AG10803 (cell line): ENCODE measurements at places on chromosomes 13 and 19.
A peak's percentile ranks its signal among the peaks of the same experiment; 100 is the strongest.

DNA sequence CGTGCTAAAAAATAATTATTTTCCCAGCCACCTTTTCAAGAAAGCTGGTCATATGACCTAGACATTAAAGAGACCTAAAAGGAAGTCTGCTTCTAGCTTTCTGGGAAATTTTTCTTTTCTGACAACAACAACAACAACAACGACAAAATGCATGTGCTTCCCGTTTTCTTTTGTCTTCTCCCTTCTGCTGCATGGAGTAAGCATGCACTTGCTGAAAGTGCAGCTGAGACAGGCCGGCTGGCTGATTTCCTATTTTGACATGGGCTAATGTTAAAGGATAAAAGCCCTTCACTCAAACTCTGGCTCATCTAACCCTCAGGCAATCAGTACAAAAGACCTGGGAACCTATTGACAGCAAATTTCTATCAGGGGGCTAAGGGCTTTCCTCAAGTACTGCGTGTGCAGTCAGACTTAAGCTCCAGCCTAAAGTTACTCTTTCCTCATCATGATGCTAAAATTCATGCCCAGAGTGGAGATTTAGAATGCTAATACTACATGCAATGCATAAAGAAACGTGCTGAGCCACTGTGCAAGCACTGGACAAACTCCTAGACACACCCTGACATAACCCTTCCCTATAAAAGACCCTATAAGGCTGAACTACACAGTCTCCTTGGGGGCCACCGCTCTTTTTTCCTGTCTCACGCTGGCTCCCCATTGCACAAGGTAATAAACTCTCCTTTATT, 811.1 kb downstream of the UQCRFS1 start:
- DNase-seq = no peak

DNA sequence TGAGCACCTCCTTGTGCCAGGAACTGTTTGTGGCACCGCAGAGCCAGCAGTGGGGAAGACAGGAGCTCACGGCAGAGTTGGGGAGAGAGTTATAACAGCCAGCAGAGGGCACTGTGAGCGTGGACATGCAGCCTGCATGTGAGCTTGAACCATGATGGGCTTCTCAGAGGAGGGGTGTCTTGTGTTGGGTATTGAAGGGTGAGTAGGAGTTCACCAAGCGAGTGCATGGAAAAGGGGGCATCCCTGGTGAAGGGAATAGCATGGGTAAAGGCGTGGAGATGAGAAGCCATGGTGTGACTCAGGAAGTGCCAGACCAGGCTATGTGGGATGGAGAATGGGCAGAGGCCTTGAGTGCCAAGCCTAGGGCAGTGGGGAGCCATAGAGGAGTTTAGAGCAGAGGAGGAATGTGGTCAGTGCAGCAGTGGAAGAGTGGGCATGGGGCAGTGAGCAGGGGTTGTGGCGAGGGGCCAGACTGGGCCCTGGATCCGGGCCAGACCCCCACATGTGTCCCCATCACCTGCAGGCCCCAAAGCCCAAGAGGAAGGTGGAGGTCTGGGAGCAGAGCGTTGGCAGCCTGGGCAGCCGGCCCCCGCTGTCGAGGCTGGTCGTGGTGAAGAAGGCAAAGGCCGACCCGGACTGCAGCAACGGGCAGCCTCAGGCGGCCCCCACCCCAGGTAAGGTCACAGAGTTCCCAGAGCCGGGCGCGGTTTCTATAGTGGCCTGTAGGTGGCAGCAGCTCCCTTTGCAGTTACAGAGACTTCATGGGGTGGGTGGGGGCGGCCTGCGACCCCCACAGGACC, 11.8 kb upstream of the SHD start:
- peak; percentile 21 for DNase-seq

DNA sequence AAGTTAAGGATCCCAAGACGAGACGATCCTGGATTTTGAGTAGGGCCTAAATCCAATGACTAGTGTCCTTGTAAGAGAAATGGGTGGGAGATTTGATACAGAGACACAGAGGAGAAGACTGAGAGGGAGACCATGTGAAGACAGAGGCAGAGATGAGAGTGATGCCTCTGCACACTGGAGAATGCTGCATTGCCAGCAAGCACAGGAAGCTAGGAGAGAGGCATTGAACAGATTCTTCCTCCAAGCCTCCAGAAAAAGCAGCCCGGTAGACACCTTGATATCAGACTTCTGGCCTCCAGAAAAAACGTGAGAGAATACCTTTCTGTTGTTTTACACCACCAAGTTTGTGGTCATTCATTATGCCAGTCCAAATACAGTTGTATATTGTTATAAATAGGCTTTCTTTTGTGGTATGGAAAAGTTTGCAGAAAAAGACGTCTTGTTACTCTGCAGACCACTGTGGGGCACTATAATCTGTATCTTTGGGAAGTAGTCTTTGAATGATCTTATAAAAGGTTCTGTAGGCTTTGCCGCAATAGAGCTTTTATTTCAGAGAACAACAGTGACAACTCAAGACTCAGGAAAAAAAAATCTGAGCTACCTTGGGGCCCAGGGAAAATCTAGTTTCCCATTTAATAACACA, 17.9 kb upstream of the RFC3 start:
- peak; percentile 53 for DNase-seq

GRCh38 chr19:30523791-30524190, 151.6 kb downstream of the ZNF536 start:
- DNase-seq = no peak

DNA sequence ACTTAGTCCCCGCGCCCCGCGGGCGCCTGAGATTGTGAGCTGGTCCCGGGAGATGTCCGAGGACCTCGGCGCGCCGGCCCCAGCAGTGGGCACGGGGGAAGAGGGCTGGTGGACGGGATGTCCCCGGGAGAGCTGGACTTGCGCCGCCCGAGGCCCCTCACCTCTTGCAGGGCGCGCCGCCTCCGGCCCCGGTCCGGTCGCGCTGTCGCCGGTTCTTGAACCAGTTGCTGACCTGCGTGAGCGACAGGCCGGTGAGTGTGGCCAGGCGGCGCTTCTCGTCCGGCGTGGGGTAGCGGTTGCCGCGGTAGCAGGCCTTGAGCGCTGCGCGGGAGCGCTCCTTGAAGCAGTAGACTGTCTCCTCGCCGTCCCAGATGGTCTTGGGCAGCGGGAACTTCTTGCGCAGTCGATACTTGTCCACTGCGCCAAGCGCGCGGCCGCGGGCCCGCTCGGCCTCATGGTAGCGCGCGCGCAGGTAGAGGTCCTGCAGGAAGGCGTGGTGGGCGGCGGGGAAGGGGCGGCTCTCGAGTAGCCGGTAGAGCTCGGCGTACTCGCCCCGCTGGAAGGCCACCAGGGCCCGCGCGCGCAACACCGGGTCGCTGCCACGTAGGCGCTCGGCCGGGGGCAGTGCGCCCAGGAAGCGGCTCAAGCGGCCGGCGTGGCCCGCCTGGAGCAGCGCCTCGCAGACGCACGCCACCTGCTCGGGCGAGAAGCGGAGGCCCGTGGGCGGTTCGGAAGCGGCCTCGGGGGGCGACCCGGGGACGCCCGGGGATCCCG, 984 bp downstream of the SIX5 start:
- peak; percentile 73 for DNase-seq

DNA sequence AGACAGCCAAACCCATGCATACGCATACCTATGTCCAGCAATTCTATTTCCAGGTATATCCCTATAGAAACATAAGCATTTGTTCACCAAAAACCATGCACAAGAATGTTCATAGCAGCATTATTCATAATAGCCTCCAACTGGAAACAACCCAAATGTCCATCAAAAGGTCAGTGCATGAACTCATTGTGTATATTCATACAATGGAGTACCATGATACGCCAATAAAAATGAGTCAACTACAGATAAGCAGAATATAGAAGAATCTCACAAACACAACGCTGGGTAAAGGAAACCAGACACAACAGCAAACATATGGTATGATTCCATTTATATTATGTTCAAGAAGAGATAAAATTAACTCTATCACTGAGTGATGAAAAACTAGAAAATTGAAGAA, 23.8 kb downstream of the DEDD2 start:
- no peak for DNase-seq

- no peak for DNase-seq
These were observed 417.8 kb upstream of the DACH1 start for GRCh38 chr13:72284791-72285190.

DNA sequence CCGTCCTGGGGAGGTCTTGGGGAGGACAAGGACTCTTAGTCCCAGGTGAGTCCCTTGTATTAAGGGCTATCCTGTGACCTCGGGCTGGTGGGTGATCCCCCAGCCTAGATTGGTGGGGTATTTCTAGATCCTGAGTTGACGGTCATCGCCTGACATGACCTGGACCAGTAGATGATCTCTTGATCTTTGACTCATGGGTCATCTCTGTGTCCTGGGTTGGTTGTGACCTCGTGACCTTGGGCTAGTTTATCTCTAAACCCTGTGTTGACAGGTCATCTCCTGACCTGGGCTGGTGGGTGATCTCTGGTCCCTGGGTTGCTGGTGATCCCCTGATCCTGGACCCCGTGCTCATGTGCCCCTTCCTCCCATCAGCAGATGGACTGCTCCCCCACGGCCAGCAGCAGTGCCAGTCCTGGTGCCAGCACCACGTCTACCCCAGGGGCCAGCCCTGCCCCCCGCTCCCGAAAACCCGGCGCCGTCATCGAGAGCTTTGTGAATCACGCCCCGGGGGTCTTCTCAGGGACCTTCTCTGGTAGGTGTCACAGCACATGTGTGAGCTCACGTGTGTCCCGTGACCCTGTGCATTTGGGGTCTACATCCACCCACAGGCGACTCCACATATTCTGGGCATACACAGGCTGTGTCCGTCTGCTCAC, 6.3 kb downstream of the MIDN start:
- DNase-seq = no peak

DNA sequence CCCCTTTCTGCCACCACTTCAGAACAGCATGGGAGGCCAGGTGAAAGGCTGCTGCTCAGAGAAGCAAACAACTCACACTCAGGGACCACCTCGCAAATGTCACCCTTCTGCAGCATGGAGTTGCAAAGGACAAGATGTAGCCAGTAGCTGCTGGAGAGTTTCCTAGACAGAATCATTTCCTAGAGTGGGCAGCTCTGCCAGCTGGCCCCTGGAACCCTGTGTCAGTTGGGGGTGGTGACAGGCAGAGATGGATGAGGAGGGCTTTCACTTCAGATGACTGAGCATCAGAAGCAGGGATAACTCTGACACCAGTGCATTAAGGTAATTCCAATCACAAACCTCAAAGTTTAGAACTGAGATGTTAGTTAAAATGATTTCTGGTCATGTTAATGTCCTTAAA, 34.4 kb upstream of the EPHX3 start:
- DNase-seq = no peak

- DNase-seq = no peak
These were observed 4.1 kb downstream of the TLE2 start for GRCh38 chr19:3024870-3025548.

GRCh38 chr13:22517544-22517943, 663.2 kb upstream of the SGCG start:
- no peak for DNase-seq

- DNase-seq = no peak
These were observed 2.3 kb downstream of the LINGO3 start for GRCh38 chr19:2305452-2306280.

DNA sequence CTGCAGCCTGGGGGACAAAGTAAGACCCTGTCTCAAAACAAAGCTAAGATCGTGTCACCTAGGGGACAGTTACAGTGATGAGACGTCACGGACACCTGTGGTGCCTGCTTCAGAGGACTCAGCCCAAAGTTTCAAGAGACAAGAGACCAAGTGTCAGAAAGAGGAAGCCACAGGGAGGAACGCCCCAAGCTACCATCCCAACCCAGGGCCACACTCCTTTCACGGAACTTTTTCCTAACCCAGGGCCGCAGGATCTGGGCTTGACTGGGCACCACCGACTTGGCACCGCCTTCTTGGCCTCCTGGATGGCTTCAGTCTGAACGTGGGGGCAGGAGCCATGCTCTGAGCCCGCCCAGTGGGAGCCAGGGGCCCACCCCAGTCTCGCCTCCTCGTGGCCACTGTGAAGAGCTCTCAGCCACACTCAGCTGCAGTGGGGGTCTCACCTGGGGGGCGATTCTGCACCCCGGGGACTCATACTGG, 8.5 kb downstream of the MOB3A start:
- DNase-seq = no peak

- DNase-seq = peak; percentile 5
These were observed 45.6 kb downstream of the ZNF283 start for GRCh38 chr19:43872547-43873336.

GRCh38 chr13:106533943-106534638, 1.4 kb downstream of the EFNB2 start:
- DNase-seq = peak; percentile 62

- DNase-seq = no peak
These were observed 98.3 kb downstream of the SLITRK6 start for GRCh38 chr13:85700906-85701305.

- DNase-seq = no peak
These were observed 24.2 kb upstream of the GRWD1 start for GRCh38 chr19:48421548-48421947.

- DNase-seq = peak; percentile 13
These were observed 4.8 kb downstream of the ABCC4 start for GRCh38 chr13:95296326-95296925.

- DNase-seq = no peak
These were observed 945 bp downstream of the AMER2 start for GRCh38 chr13:25171170-25171516.

GRCh38 chr13:92297971-92298942, 899.8 kb downstream of the GPC5 start:
- DNase-seq = no peak

- no peak for DNase-seq
These were observed 49.2 kb upstream of the PCCA start for GRCh38 chr13:100039740-100040139.

DNA sequence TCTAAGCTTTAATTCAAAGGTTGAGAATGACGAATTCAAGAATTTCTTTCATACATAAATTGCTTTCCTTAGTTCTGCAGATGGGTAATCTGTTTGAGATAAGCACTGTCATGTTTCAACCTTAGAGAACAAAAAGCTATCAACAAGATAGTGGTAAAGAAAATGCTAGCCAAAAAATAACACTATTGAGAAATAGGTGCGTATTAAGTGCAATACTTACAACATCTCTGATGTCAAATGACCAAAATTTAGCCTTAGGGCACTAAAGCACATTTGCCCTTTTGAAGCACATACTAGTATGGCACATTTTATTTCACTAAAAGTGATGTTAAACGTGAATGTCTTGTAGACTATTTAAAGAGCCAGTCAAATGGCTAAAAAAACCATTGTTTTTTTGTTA, 4.9 kb downstream of the KBTBD6 start:
- no peak for DNase-seq

DNA sequence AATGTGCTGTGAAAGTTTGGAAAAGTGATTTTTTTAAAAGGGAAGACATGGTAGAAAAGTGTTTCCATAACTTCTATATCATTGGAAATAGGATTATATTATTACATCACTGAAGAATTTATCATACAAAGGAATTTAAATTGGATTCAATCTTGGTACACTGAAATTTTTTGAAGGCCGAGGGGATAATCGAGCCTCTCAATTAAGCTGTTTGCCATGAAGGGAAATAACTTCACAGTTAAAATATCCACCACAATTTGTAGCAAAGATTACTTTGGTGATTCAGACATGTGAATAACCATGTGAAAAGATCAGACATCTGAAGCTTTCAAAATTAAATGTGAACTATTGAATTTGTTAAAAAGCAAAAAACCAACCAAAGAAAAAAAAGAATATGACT, 215.3 kb downstream of the KLF5 start:
- peak; percentile 81 for DNase-seq
